ENCODE measurements at places on chromosomes 13 and 19.

GRCh38 chr13:86906127-86906874 lies 764.9 kb upstream of the SLITRK5 start:
- peak; percentile 10 for DNase-seq

- no peak for DNase-seq
These were observed 666 bp downstream of the BIVM start for GRCh38 chr13:102799426-102800144.

DNA sequence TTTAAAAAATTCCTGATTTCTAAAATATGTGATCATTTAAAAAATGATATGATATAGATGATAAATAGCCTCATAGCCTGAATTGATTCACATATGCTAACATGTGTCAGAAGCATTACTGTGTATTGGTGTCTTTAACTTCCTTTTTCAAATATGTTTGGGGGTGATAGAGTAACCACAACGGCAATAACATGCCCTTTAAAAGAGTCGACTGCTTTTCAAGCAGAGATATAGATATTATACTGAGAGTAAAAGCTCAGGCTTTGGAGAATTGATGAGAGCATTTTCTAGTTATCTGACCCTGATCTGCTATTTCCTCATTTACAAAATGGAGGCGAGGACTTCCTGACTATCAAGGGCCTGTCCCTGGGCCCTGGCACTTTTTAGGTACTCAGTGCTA lies 260.5 kb downstream of the DCT start:
- DNase-seq, result no peak

DNA sequence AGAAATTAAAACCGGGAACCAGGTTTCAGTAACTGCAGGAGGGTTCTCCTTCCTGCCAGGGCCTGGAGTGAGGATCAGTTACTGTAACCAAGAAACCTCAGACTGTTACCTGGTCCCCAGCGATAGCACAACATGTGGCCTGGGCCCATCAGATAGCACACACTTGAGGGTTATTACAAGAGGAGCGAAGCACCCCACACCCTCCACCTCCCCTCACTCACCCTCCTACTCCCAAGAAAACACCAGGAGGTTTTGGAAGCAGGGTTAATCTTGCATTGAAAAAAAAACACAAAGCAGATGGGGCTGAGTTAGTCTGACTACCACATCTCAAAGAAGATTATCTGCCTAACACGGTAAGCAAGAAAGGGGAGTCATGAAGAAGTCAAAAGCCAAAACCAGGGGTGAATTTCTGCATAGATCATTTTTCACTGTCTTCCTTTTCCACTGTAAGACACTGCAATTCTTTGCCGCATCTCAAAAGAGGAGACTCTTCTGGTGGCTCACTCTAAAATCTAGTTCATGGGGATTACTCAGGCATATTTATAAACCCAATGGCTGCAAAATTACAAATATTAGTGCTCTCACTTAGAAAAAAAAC lies 75.9 kb upstream of the DOCK9 start:
- no peak for DNase-seq

GRCh38 chr13:25175026-25175425 lies 2.9 kb upstream of the AMER2 start:
- DNase-seq, result no peak

DNA sequence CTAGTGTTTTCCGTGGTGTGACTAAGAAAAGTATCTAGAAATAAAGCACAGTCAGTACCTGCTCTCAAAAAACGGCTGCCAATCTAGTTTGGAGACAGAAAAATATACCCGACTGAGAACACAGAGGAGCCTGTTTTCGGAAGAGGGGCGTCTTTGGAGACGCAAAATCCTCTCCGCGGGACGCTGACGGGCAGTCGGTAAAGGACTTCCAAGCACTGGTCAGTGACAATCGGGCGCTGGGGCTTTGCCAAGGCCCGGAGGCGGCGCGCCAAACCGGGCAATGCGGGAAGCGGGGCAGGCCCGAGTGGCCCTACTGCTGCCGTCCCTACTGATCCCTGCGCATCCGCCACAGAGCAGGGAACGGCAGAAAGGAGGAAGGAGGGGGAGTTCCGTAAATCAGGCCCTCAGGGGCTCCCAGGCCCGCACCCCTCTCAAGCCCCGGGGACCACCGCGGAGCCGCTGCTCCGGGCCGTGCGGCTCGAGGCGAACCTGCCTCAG lies 588 bp upstream of the DPY19L3 start:
- peak; percentile 77 for DNase-seq

GRCh38 chr19:51926426-51926783 lies 867 bp upstream of the ZNF613 start:
- no peak for DNase-seq

- DNase-seq, result no peak
These were observed 221.7 kb downstream of the KCNRG start for GRCh38 chr13:50236898-50237318.

GRCh38 chr19:292951-293350 lies 1.7 kb upstream of the PLPP2 start:
- no peak for DNase-seq

GRCh38 chr13:108281901-108282300 lies 12.4 kb downstream of the TNFSF13B start:
- no peak for DNase-seq

DNA sequence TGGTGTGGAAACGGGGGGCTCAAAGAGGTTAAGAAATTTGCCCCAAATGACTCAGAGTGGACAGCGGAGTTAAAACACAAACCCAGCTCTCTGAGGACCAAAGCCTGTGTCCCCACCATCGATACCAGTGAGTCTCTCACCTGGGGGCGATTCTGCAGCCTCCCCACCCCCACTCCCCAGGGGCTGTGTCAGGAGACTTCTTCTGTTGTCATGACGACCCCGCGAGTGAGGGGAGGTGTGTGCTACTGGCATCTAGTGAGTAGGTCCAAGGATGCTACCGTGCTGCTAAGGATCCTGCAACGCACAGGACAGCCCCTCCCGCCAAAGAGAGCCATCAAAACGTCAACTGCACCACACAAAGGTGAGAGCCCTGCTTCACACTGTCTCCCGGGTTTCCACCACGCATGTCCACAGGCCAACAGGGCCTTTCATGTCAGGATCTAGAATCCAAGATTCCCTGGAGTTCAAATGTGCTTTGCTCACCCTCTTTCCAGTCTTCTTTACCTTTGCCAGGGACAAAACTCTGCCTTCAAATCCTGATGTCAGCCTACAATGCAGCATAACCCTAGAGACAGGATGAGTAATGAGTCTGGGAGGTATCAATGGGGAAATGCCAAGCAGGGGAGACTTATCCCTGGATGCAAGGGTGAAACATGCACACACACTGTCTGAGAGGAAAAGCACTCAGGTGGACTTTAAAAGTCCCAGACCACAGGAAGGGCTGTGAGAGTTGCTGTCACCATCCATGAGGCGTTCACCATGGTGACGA lies 3.9 kb downstream of the RANBP3 start:
- no peak for DNase-seq

DNA sequence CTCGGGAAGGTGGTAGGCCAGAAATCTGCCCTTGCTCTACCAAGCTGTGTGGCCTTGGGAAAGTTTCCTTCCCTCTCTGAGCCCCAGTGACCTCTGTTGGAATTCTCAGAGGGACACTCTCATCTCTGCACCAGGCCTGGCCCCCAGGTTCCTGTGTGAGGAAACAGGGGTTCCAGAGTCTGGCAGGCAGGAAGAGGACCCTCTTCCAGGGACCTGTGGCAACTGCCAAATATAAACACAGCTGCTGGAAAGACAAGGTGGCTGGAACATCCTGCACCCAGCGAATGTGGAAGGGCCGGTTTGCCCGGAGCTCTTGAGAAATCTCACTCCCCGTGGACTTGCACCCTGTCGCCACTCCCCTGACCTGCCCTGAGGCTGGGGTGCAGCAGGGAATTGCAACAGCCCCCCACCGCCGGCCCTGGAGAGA lies 52.8 kb downstream of the GADD45B start:
- DNase-seq, result no peak

DNA sequence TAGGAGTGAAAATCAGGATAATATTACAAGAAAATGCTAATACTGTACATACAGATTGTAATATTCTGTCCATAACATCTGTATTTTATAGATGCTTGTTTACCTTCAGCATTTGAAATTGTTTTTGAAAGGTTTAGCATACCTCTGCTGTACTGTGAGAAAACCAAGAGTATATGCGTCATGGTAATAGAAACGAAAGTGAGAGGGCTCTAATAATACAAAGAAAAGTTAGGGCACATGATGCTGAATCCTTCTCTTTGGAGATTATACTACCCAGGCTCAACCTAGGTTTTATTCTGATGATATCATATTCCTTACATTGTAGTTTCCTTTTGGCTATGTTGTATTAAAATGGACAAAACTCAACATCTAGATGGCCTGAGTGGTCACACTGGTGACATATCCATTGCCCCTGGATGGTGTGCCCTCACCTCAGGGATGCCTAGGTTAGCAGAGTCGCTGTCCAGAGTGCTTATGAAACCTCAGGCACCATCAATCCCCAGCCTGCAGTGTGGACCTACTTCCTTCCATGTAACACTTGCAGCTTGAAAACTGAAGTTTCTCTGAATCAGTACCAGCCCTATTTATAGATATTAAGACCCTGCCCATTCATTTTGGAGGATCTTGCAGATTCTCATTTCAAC lies 253.7 kb downstream of the KCTD12 start:
- no peak for DNase-seq

DNA sequence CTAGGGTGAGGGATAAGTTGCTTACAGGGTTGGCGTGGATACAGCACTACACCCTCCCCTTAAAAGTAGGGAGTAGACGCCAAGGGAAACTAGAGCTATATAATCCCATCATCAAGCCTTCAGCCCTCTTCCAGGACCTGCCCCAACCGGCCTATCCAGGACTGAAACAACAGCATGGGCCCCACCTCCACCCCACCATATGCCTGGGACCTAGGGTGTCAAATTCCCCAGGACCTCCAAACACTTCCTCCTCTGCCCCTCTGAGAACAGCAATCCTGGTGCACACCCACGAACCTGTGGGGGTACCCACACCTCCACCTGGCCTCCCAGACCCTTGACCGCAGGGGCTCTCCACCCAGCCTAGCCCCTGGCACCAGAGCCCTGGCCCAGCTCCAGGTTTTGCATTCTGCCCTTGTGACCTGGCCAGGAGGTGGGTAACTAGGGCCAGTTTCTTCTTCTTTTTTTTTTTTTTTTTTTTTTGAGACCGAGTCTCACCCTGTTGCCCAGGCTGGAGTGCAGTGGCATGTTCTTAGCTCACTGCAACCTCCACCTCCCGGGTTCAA lies 1.4 kb upstream of the CYP2F1 start:
- DNase-seq, result no peak

GRCh38 chr13:42990291-42991232 lies 1.5 kb downstream of the EPSTI1 start:
- peak; percentile 87 for DNase-seq

- no peak for DNase-seq
These were observed 2.0 kb downstream of the PTBP1 start for GRCh38 chr19:799076-799881.

- DNase-seq, result no peak
These were observed 196.3 kb downstream of the LHFPL6 start for GRCh38 chr13:39406688-39407087.

- DNase-seq, result no peak
These were observed 26.6 kb upstream of the OR10H1 start for GRCh38 chr19:15841875-15842569.

- DNase-seq, result no peak
These were observed 233.7 kb downstream of the COG6 start for GRCh38 chr13:39888865-39889810.

- no peak for DNase-seq
These were observed 50.9 kb upstream of the ATP12A start for GRCh38 chr13:24629320-24629719.

- no peak for DNase-seq
These were observed 96.4 kb downstream of the MBNL2 start for GRCh38 chr13:97318532-97318931.

DNA sequence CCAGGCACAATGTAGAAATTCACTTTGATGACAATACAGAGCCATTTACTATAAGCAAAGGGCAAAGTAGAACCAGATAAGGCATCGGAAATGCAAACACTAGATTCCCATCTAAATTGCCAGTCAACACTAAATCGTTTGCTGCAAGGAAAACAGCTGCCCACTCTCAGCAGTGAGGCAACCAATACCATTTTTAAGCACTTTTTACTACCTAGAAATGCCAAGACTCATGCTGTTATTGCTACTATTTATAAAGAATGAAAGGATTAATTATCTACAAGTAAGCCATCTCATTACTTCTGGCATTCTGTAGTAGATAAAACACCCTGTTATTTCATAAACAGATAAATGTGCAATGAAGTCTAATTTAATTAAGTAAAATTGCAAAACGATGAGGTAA lies 422.0 kb downstream of the FGF14 start:
- DNase-seq, result no peak

DNA sequence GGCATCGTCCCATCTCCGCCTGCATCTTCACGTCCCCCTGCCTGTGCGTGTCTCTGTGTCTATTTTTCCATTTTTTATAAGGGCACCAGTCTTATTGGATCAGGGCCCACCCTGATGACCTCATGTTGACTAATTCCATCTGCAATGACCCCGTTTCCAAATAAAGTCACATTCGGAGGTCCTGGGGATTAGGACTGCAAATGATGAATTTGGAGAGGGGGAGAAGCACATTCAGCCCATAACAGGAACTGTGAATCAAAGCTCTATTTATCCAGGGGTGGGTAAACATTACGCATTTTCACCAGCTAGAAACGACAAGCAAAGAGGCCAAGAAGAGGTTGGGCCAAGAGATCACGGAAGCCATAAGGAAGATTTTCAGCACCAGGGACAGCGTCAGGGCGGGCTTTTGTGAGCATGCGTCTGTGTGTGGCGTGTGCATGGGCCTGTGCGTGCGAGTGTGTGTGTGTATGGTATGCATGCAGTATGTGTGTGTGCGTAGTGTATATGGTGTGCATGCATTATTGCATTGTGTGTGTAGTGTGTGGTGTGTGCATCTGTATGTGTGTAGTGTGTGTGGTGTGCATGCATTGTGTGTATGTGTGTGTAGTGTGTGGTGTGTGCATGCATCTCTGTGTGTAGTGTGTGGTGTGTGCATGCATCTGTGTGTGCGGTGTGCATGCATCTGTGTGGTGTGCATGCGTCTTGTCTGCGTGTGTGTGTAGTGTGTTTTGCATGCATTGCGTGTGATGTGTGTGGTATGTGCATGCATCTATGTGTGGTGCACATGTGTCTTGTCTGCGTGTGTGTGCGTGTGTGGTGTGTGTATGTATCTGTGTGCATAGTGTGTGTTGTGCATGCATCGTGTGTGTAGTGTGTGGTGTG lies 19.6 kb downstream of the CELF5 start:
- no peak for DNase-seq

- no peak for DNase-seq
These were observed 29.1 kb downstream of the ATP12A start for GRCh38 chr13:24709186-24709913.

All from brain (organoid and tissue), 16 donors.